ENCODE measurements at places on chromosomes 7 and 10.

- no peak for DNase-seq
Observed at GRCh38 chr10:71772832-71773220, 494 bp downstream of the VSIR start.

DNA sequence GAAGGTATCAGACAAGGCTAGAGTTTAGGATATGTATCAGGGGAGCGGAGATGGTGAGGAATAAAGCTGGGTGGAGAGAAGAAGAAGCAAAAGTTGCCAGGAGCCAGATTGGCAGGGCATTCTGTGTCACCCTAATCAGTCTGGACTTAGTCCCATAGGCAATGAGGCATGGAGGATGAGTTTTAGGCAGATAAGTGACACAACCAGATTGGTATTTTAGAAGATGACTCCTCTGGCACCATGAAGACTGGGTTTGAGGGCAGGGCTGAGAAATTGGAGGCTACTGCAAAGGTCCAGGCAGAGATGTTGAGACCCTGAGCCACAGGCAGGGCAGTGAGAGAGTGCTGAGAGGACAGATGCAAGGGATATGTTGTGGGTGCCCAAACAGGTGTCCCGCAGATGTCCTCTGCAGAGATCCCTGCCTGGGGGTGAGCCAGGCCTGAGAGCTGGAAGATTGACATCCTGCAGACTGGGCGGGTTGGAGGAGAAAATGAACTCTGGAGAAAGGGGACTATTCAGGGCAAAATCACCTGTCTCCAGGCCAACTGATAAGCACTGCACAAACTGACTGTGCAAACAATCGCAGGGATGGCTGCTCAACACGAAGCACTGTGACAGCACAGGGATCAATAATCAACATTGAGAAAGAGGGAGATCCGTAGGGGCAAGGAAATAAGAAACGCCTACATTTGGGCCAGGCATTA lies 11.9 kb upstream of the HABP2 start:
- DNase-seq, result peak; percentile 17

DNA sequence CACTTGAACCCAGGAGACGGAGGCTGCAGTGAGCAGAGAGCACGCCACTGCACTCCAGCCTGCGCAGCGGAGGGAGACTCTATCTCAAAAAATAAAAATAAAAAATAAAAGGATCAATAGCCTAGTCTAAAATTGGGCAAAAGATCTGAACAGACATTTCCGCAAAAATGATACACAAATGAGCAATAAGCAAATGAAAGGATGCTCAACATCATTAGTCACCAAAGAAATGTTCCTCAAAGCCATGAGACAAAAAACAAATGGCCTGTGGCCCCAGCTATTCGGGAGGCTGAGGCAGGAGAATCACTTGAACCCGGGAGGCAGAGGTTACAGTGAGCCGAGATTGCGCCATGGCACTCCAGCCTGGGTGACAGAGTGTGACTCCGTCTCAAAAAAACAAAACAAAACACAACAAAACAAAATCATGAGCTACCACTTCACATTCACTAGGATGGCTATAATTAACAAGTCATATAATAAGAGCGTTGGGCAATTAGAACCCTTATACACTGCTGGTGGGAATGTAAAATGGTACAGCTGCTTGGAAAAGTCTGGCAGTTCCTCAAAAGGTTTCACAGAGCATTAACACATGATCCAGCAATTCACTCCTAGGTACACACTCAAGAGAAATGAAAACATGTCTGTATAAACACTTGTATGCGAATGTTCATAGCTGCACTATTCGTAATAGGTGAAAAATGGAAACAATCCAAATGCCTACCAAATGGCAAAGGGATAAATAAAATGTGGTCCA lies 3.1 kb downstream of the DAGLB start:
- peak; percentile 75 for DNase-seq

DNA sequence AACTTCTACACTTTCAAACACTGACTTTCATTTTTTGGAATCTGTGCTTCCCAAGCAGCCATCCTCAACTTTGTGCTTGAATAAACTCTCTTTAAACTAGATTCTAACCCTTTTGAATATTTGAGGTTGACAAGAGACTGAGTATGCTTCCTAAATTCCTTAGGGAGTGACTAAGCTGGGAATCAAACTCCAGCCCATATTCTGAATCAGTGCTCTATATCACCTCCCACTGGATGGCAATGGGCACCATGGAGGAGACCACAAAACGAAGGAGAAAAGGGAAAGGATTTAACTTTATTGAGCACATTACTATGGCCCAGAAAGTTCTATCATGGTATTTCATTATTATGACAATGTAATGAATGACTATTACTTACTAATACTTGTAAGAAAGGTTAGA lies 17.2 kb upstream of the SLC26A4 start:
- peak; percentile 82 for DNase-seq

GRCh38 chr7:151349507-151349853 lies 7.9 kb downstream of the NUB1 start:
- no peak for DNase-seq

DNA sequence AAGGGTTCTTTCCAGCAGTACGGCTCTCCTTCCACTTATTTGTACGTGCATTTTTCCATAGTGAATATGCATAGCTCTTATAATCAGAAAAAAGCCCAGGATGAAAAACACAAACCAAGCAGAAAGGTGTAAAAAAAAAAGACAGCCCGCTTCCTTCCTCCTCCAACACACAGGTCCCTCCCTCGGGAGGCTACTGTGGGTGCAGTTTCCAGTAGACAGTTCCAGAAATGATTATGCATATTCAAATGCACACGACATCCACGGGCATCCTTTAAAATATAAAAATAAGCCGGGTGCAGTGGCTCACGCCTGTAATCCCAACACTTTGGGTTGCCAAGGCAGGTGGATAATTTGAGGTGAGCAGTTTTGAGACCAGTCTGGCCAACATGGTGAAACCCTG lies 59.9 kb downstream of the TNRC18 start:
- DNase-seq, result no peak

DNA sequence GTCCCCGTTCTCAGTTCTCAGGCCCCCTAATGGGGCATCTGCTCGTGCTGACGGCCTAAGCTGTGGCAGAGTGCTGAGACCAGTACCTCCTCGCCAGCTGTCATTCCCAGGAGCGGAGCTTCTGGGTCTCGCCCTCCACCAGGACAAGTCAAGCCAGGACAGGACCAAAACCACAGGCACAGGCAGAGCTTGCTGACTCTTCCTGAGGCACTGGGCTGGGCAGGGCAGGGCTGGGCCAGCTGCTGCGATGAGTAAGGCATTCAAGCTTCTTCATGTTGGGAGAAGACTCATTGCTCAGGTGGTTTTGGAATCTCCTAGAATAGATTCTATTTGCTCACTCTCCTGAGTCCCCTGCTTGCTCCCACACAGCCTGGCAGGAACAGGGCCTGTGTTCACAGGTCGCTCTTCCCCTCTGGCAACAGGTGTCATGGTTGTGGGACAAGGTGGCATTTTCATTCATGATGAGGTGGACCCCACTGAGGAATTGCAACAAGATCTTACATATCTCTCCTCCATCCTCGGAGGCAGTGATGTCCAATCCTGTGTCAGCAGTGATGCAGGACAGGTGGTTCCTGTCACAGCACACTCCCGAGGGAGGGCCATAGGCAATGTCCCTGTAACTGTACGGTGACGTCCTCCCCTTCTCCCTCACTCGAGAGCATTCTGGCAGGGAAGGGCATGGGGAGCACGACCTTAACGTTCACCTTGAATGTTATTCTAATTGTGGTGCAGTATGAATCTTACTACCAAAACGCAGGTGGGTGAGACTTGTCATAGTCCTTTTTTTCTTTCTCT lies 17.0 kb upstream of the SH3PXD2A start:
- DNase-seq, result peak; percentile 85

DNA sequence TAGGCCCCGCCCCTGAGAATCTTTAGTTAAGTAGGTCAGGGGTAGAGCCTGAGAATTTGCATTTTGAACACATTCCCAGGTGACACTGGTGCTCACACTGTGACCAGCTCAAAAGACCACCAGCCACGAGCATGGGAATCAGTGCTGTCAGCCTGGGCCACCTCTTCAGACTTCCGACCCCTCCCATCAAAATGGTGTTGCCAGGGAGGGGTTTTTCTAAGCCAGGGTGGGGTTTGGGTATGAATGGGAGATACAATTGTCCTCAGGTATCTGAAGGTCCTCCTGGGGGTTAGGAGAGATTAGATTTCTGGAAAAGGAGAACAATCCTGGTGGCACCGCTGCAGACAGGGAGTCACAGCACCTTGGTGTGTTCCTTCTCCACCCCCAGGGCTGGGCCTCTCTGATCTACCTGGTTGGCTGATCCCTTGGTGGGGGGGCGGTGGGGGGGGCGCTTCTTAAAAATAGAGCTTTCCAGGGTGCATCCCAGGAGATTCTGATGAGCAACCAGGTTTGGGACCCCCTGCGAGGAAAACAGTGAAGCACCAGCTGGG lies 111.5 kb upstream of the ANLN start:
- DNase-seq, result no peak

- peak; percentile 62 for DNase-seq
Observed at GRCh38 chr10:89118091-89118490, 89.0 kb downstream of the CH25H start.

DNA sequence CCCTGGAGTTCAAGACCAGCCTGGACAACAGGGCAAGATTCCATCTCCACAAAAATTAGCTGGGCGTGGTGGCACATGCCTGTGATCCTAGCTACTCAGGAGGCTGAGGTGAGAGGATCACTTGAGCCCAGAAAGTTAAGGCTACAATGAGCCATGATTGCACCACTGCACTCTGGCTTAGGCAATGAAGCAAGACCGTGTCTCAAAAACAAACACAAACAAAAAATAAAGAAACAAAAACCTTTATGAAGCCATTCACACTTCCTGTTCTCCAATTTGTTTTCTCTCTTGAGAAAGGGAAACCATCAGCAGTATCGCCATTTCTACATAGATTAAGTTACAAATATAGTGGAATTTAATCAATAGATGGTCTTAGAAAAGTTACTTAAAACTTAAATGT lies 19.8 kb downstream of the YME1L1 start:
- DNase-seq, result no peak

DNA sequence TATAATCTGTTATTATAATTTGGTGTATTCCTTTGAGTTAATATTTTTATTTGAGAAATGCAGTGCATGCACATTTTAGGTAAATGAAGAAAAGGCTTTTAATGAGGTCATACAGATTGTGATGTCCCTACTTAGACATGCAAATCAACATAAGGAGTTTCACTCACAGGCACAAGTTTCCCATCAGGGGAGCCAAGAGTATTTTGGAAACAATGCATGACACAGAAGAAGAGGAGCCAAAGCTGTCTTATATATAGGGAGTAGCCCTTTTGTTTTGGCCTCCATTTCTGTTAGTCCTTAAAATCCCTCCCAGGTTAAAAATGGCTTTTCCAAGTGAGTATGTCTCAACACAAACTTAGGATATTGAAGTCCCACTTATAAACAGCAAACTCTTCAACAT lies 703.4 kb upstream of the ANKRD30A start:
- DNase-seq, result no peak

- peak; percentile 20 for DNase-seq
Observed at GRCh38 chr7:157176771-157177170, 38.0 kb downstream of the UBE3C start.

- DNase-seq, result no peak
Observed at GRCh38 chr7:54015251-54015650, 526.9 kb upstream of the VSTM2A start.

DNA sequence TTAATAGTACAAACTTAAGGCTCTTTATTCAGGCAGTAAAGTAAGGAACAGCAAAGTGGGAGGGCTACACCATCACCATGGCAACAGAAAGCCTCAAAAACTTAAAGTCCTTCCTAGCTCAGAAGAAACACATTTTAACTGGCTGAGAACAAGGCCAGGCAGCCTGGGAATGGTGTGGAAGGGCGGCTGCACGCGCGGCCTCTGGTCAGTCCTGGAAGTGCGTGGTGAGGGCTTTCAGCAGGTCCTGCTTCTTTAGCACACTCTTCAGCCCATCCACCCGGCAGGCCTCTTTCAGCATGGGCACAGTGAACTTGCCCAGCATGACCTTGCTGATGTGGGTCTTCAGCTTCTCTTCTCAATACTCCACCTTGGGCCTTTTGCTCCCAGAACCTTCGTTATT lies 133.0 kb downstream of the CYP26A1 start:
- peak; percentile 8 for DNase-seq

DNA sequence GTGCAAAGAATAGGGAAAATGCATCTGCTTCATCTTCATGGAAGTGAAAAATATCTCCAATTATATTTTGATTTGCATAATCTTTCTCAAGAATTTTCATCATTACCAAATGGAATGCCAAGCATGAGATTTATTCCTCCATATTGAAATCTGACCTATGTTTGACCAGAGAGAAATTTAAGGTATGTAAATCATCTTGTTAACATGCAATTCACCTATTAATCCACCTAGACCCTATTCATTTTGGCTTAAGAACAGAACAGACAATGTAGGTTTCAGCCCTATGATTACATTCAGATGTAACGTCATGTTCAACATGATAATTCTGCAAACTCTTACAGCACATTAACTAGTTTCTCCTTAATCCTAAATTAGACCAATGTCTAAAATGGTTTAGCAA lies 30.8 kb upstream of the TMEM140 start:
- DNase-seq, result no peak

GRCh38 chr7:86904949-86905834 lies 154.3 kb downstream of the ELAPOR2 start:
- DNase-seq, result peak; percentile 43

DNA sequence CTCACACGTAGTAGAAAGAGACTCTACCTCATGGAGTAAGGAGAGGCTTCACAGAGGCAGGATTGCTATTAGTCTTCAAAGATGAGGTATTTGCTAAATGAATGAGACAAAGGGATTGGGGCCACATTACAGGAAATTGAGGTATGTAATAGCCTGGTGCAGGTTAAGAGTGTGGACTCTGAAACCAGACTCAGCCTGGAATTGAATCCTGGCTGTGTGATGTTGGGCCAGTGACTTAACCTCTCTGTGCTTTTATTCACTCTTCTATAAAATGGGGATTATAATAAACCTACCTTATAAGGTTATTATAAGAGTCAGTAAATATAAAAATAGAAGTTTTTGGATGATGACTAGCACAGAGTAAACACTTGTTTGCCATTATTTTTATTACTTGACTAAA lies 64.7 kb upstream of the ATRNL1 start:
- no peak for DNase-seq

- DNase-seq, result no peak
Observed at GRCh38 chr7:70504254-70504653, 627.7 kb upstream of the GALNT17 start.

DNA sequence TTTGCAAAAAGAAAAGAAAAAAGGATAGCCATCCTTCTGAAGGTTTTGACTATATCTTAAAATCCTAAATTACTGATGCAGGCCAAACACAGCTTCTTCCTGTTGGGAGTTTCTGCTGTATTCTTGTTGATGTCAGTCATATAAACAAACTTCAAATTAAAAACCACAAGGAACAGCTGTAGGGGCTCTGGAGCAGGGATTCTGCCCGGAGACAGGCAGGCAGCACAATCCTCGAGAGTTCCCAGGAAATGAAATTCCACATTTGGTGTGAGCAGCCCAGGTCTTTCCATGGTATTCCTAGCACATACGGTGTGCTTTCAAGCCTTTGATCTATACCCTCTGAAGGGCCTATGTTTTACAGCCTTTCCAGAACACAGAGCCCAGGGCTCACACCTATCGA lies 43.2 kb downstream of the INSYN2A start:
- DNase-seq, result peak; percentile 52

All from ELR (cell line).